ENCODE measurements at places on chromosomes 3 and 15.

- no peak for DNase-seq
Measured at GRCh38 chr3:119660474-119661440, at the start of gene POPDC2. Gene POPDC2 (minus strand): TSS chr3:119660589. CDS start chr3:119660423, 166 bp downstream.

DNA sequence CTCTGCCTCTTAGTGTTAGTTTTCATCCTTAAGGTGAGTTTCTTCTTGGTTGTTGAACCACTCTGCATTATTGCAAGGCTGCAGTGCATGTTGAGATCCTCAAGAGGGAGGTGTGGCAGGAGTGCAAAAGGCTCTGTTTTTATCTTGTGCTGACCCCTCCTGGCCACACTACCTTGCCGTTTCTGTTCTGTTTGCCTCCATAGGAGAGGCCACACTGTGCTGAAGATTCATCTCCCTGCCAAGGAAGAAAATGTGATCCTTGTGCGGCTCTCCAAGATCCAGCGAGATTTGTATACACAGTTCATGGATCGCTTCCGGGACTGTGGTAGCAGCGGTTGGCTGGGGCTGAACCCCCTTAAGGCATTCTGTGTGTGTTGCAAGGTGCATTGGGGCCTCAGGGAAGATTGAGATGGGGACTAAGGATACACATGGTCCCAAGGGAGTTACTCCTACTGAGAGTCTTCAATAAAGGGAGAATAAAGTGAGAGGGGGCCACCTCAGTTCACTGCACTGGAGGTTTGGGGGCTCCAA lies 33.0 kb upstream of the TEX264 start:
- DNase-seq: peak; percentile 8

DNA sequence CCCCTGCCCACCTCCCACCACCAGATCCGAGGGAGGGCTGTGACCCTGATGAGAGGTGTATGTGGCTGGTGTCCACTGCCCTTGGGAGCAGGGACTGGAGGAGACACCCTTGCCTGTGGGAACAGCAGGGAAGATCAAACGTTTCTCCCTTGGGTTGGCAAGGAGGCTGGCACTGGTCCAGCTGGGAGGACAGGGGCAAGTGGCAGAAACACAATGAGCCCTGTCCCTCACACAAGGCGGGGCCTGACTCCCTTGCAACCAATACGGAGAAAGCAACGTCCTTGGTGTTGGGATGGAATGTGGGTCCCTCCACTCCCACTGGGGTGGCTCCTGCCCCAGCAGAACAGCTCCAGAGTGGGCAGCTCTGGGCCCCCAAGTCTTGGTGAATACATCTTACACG lies 5.2 kb downstream of the HYAL2 start:
- DNase-seq: no peak

- no peak for DNase-seq
Measured at GRCh38 chr3:170307671-170308405, 49.7 kb upstream of the SKIL start.

DNA sequence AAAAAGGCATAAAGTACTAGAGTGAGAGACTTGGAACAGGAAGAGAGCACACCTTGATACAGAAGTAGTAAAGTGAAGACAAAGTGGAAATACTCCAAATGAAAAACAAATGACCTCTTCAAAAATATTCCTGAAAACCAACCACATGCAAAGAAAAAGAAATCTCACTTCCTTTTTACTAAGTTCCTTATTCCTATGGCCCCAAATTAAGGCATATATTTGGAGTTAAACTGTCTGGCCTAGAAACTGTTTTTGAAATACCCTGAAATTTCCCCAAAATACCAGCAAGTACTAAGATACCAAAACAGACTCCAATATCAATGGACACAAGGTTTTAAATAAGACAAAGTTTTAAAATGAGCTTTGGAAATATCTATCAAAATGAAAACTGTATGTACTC lies 58.2 kb downstream of the ZNF148 start:
- no peak for DNase-seq

DNA sequence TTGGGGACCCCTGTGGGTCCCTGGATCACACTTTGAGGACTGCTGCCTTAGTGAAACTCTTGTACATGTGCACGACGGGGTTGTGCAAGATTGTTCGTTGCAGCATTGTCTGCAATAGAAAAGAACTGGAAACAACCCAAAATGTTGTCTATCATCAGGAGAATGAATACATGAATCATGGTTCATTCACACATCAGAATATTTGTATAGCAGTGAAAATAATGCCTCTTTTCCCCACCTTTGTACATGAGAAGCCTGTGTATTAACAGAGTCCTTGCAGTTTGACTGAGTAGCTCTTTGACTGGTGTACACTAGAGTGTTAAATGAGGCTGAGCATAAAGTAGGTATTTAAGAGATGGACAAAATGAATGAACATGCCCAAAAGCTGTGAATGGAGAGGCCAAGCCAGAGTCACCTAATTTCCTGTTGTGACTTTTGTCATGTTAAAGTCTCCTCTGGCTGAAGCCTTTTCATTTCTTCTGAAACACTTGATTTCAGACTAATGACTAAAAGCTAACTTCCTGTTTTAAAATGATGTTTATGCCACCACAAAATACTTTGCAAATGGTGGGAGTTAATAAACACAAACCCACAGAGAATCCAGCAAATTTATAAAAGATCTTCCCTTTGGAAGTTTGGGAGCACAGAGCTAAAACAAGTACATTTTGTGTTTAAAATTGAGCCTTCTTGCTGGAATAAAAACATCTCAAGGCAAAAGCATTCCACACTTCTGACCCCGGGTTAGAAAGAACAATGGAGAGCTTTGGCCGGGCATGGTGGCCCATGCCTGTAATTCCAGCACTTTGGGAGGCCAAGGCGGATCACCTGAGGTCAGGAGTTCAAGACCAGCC lies 20.6 kb upstream of the USP3 start:
- DNase-seq: no peak

GRCh38 chr3:111802163-111802625 lies 56.9 kb upstream of the PHLDB2 start:
- DNase-seq: no peak

DNA sequence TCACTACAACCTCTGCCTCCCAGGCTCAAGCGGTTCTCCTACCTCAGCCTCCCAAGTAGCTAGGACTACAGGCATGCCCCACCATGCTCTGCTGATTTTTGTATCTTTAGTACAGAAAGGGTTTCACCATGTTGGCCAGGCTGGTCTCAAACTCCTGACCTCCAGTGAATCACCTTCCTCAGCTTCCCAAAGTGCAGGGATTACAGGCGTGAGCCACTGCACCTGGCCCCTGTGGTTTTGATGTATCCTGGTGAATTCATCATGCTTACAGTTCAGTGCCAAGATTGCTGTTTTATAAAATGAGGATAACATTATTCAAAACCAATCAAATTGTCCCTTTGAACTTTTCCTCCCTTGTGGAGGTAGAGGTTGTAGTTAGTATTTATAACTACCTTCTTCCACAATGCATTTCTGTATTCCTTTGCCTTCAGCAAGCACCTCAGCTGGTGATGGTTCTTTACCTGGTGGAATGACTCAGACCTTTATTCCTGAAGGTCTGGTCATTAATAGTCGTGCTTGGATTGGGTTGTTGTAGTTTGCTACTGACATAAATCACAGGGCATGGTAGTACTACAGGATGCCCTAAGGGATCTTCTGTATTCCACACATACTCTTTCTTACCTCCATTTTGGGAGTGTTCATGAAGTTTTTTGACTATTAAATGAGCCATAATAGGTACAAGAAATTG lies 76.9 kb downstream of the UBP1 start:
- DNase-seq: no peak
